ENCODE measurements at places on chromosomes 2 and 18.
A peak's percentile ranks its signal among the peaks of the same experiment; 100 is the strongest.

- no peak for DNase-seq
Measured at GRCh38 chr2:273333-273732, 8.6 kb downstream of the ACP1 start.

DNA sequence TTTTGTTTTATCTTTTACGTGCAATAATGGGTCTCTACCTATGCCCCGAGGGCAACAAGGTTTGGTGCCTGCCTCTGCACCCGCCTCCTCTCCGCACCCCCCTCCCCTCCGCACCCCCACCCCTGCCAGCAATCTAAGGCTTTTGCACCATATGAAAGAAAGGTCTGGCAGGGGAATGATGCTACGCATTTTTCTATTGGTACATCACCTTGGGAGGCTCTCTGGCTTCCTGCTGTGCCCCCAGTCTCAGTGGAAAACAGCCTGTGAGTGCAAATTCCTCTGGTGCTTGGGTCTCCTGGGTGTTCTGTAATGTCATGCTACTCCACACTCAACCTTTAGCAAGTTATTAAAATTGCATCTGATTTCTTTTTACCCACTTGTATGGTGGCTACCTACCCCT lies 161.3 kb upstream of the SMAD7 start:
- no peak for DNase-seq

GRCh38 chr2:113233593-113234550 lies 44.8 kb downstream of the PAX8 start:
- DNase-seq, result no peak

DNA sequence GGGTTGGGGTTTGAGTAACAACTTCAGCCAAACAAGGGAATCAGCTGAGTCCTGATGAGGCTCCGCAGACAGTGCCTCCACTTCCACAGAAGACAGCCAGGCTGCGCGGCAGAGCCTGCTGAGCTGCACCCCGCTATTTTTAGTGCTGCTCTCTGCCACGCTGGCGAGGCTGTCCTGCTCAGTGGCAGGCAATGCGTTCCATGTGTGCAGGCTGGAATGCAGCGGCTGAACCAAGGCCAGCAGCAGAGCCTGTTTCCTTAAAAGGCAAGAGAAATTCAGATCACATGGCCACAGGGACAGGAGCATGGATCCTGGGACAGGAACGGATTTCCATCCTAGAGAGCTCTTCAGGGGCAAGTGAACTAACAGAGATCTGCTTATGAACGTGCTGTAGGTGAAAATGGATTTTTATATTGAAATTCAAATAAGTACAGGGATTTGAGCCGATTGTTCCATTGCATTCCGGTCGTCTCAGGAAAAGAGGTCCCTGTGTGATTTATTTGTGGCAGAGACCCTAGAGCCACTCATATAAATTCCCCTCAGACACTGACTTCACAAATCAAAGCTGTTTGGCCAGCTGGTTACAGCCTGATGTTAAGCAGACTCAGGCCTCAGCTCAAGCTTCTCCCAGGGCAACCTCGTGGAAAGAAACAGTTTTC lies 98.7 kb downstream of the COL6A3 start:
- DNase-seq, result peak; percentile 99

- no peak for DNase-seq
Measured at GRCh38 chr2:97699765-97700444, 13.5 kb upstream of the ZAP70 start.

- DNase-seq, result no peak
Measured at GRCh38 chr2:225074366-225074765, 32.1 kb upstream of the DOCK10 start.

- no peak for DNase-seq
Measured at GRCh38 chr18:36015629-36016028, 43.1 kb downstream of the RMP24 start.

DNA sequence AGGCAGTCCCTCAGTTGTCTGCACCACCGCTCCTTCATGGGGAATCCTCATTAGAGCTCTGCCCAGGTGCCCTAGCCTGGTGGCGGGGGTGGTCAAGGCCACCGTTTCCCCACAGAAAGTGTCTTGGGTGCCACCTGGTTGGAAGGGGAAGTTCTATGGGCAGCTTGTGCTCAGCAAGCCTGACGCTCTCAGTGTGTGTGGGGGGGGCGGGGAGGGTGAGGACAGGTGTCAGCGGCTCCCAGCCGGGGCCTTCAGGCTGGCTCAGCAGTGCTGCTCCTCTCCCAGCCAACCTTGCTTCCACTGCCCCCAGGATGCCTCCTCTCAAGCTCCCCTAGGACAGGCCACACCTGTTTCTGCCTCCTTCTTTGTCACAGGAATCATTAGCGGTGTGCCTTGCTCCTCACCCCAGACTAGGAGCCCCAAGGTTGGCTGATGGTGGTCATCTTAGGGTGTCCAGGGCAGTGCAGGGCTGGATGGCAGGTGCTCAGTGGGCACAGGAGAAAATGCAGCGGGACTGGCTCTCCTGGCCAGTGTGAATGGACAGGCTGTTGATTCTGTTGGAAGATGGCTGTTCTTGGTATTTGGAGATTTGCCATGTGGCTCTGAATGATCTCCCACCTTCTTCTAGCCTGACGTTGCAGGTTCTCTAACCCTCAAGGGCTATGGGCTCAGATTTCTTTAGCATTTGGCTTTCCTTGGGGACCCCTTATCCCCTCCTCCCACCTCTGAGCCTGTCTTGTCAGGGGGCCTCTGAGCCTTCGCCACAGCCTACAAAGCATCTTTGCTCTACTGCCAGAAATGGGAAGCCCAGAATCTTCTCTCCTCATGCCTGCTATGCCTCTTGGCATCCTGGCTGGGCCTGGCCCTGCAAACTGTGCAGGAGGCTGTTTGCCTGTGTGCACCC lies 185.8 kb upstream of the HS6ST1 start:
- DNase-seq, result peak; percentile 52

DNA sequence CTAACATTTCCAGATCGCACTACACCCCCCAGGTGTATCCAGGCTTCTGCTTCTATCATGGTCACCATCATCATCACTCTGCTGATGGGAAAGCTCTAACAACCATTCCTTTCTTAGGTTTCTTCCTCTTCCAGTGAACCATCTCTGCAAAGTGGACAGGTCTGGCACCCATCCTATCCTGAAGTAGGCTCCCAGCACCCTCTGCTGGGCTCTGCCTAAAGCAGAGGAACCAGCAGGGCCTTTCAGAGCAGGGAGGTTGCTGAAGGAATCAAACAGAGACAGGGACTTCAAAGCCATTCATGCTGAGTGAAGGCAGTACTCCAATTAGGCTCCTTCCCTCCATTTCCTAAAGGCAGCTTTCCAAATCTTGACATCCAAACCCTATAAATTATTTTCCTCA lies 27.2 kb upstream of the SATB2 start:
- no peak for DNase-seq

GRCh38 chr2:9941996-9942390 lies 9.5 kb upstream of the GRHL1 start:
- no peak for DNase-seq

DNA sequence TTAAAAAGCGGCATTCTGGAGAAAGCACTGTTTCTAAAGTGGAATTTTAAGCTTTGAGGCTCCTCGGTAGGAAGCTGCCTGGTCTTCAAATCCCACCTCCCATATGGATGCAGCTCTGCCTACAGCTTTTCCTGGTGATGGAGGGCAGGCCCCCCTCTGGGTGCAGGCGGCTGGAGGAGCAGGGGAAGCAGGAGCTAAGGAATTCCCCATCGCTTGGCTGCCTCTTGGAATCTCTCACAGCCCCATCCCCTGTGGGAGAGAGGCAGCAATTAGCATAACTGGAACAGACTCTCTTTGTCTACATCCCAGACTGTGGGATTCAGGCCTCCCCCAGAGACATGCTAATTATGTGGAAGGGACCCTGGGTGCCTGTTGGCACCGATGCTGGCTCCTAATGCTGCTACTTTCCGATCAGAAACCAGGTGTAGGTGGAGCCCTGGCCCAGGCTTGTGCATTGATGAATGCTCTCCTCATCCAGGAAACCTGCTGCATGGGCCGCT lies 51.3 kb downstream of the LIPG start:
- no peak for DNase-seq

GRCh38 chr2:86700690-86701089 lies 19.4 kb upstream of the RMND5A start:
- no peak for DNase-seq

DNA sequence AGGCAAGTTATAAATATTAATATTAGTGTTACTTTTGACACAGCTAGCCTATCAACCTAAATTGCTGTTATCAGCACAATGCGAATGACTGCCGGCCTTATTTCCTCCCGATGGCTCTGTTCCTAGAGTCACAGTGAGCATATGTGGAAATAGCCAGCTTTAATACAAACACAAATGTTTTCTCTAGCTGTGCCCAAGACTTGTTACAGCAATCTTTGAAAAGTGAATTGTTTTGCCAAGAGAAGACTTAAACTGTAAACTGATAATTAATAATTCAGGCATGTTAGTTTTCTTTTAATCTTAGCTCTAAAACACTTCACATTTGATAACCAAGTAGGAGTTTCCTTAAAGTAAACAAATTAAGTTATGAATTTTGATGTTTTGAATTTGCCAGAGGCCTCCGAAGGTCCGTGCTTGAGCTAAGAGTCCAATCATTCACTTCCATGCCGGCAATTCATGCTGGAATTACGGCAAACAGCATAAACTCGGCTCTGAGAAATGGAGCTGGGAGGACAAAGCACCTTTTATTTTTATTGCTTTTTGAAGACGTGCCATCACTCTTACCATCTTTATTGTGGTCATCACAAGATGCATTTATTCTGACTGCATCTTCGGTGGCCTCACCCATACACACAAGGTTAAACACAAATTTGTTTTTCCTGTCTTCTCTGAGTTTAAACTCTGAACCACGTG lies 184.5 kb upstream of the CWC22 start:
- DNase-seq, result no peak

DNA sequence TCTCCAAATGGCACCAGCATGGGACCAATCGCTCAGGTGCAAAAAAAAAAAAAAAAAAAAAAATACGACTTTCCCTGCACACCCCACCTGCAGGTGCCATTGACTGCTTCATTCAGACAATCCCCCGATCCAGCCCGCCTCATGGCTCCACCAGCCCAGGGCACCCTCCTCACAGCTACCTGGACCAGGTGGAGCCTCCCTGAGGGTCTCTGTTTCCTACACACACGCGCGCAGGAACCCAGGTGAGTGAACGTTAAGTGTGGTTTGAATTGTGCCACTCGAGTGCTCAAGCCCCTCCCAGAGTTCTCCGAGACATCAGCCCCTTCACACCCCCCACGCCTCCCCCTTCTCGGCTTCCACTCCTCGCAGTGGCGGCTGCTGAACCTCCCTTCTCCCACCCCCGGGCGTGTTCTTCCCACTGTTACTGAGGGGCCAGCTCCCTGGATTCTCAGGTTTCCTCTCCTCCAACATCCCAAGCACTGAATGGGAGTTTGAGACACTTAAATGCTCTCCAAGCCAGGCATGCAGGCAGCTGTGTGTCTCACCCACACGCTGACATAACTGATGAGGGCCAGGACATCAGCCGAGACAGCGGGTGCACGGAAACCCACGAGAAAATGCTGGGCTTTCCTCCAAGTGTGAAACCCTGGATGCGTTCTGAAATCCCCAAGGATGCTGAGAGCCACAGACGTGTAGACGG lies 88.8 kb upstream of the SNTG2 start:
- no peak for DNase-seq

DNA sequence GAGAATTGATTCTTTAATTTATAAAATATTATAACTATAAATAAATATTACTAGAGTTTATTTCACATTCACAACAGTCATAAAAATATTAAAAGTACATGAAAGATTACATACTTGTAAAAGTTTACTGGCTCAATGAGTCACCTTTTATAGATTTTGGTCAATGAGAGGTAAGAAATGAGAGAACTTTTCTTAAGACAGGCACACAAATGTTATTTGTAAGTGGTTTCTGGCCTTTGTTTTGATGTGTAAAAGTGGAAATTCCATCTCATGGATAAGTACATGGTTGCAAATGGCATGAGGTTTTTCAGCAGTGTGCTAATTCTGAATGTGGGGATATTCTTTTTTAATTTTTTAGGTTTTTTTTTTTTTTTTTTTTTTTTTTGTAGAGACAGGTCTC lies 63.8 kb downstream of the TTC27 start:
- DNase-seq, result no peak

Data from sigmoid colon (tissue), 7 donors.